Fibroblast of skin of abdomen (primary cell): ENCODE measurements at places on chromosomes 3 and 15.

- no peak for DNase-seq
These were observed 228.9 kb upstream of the NR2E3 start for GRCh38 chr15:71581398-71581930.

DNA sequence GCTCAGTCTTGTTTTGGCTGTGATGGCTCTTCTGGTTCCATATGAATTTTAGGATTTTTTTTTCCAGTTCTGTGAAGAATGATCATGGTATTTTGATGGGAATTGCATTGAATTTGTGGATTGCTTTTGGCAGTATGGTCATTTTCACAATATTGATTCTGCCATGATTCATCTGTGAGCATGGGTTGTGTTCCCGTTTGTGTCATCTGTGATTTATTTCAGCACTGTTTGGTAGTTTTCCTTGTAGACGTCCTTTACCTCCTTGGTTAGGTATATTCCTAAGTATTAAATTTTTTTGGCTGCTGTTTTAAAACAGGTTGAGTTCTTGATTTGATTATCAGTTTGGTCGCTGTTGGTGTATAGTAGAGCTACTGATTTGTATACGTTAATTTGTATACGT is 18.5 kb downstream of the TCF12 start:
- DNase-seq = no peak

- peak; percentile 73 for DNase-seq
These were observed 61.6 kb upstream of the TGFBR2 start for GRCh38 chr3:30544812-30545211.

DNA sequence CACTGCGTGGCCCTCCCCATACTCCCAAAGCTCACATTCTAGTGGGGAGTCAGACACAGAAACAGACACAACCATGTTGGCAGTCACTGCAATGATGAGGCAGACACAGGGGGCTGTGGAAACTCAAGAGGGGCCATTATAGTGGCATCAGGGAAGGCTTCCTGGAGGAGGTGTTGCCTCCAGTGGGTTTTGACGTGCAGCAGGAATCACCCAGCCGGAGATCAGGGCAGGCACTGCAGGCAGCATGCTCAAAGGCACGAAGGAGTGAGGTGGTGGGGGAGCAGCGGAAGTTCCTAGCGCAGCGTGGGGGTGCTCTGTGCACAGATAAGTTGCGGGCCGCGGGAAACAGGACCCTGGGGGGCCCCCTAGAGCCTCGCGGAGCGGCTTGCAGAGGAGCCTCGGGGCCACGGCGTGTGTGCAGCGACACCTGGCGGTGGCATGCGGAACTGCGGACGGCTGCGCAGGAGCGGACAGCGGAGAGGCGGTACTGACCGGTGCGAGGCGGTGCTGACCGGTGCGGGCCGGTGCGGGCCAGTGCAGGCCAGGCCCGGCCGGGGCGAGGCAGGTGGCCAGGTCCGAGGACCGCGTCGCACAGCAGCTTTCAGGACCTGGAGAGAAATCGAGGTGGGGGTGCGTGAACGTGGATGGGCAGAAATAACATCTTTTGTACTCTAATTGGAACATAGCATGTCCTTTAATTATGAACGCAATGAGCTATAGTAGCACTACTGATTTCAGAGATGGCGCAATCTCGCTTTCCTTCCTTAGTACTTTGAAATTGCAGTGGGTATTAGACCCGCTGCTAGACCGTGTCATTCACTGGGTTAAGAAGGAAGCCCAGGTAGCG is 101.5 kb downstream of the FBLN2 start:
- DNase-seq = peak; percentile 70

DNA sequence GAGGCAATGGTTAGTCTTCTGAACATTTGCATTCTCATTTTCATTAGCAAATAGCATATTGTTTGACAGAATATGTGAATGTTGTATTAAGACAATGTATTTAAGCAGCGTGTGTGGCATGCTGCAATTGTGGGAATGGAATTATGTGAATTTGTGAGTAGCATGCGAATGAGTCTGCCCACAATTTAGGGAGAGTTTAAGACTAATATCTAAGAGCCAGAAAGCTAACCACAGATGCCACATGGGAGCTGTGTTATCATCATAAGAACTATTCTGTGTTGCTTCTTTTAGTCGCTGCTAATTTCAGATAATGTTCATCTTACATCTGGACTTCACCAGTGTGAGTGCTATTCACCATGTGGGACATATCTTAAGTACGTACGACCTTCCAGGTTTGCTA is 494.5 kb downstream of the RBMS3 start:
- peak; percentile 68 for DNase-seq

GRCh38 chr3:156787001-156787400 is 39.2 kb upstream of the LEKR1 start:
- no peak for DNase-seq

GRCh38 chr15:72231833-72232478 is 966 bp upstream of the PKM start:
- peak; percentile 75 for DNase-seq

DNA sequence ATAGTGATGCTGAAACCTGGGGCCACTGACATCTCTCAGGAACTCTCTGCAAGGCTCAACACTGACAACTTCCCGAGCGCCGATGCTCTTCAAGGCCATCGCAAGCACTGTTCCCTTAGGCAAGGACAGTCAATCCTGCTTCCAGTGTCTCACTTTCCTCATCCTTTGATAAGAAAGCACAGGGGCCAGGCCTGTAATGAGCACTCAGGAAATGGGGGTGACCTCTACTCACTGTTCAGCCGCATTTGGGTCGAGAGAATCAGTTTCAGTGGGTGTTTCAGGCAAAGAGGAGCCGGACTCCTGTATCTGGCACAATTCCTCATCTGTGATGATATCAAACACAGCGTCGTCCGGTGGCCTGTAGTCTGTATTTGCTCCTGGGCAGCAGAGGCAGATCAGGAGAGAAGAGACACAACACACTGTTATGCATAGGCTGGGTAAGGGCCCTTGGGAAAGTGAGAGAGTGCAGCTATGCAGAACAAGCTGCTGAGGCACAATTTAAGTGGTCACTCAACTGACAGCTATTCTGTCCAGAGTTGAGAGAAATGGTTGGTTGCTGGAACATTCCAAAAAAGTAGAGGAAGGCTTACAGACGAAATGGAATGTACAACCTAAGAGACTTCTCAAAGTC is 11.9 kb downstream of the CXCR6 start:
- no peak for DNase-seq

- DNase-seq = no peak
These were observed 316.4 kb downstream of the CNTN4 start for GRCh38 chr3:2415083-2415482.

GRCh38 chr3:153666991-153667740 is 454.0 kb upstream of the ARHGEF26 start:
- peak; percentile 44 for DNase-seq

DNA sequence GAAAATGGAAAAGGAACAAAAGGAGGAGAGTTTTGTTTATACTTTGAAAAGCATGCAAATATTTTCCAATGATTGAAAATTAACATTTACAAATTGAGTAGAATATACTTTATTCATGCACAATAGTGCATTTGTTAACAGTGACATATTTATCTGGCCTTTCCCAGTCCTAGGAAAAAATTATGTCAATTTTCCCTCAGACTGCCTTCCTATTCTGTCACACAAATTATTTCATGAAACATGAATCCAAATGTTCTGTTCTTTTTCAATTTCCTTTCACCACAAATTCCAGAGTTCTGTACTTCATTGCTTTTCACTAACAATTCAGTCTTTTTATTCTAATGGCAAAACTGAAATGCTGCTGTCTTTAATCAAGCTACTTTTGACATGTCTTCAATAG is 945.1 kb downstream of the ROBO1 start:
- no peak for DNase-seq
